Skin of body (tissue), 3 donors: ENCODE measurements at places on chromosomes 5 and 9. TPM values are rescaled to one million over a fixed set of nuclear protein-coding genes. Genes with fewer than 3 reads are reported as not detected.

EPB41L4B gene
- total RNA-seq = 11.3 TPM

- no peak for DNase-seq
Measured at GRCh38 chr9:84519413-84519812, 150.1 kb upstream of the NTRK2 start.

DNA sequence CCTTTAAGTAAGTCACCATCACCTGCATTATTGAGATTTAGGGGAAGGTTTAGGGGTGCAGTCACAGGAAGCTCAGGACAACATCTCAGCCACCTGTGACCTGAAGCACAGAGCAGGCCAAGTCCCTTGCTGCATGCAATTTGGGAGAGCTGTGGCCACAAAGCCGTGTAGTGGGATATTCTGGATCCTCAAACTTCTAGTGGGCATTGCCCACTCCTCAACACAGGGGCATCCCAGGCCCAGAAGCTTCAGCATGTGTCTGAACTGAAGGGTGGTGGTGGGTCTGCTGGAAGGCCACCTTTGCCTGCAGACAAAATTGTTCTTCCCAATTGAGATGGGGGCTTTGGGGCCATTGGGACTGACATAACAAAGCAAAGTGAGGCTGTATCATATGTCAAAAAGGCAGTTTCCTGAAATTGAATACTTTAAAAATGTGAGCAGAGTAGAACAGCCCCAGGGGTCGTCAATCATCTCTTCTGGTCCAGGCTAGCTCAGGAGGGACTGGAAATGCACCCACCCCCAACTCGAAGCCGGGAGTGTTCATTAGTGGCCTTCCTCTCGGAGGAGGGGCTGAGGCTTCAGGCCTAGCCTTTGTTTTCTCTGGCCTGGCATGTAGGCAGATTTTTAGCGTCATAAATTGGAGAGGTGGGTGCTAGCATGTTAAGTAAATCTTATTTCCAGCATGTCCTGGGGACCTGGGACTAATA is 2.8 kb upstream of the GADD45G start:
- no peak for DNase-seq

DNA sequence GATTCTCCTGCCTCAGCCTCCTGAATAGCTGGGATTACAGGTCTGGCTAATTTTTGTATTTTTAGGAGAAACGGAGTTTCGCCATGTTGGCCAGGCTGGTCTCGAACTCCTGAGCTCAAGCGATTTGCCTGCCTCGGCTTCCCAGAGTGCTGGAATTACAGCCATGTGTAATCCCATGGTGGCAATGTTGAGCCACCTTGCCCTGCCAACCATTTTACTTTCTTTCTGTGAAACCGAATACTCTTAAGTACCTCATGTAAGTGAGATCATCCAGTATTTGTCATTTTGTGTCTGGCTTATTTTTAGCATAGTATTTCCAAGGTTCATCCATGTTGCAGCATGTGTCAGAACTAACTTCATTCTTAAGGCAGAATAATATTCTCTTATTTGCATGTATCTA is 8.2 kb downstream of the PRRC2B start:
- no peak for DNase-seq

TUSC1 gene
- total RNA-seq = 10.2 TPM

DNA sequence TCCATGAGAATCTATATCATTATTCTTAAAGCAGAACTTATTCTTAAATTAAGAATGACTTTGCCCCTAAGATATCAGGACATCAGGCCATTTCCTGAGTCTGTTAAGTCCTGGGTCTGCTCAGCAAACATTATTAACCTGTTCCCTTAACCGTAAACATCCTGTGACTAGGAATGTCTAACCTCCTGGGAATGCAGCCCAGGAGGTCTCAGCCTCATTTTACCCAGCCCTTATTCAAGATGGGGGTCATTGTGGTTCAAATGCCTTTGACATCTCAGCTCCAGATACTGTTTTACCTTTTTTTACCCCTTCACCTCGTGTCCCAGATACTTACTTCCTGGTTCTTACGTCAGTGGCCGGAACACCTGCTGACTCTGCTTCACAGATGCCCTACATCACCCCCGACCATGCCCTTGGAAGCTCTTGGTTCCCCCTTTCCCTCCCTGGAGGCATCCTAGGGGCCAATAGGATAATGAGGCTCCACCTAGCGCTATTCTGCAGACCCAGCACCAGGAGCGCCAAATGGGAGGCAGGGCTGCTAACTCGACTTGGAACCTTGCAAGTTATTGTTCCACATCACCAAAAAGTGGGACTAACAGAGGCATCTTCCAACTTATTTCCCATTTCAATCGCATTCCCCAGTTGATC is 182.5 kb downstream of the MED10 start:
- no peak for DNase-seq

- DNase-seq = no peak
Measured at GRCh38 chr5:16902846-16903245, 33.2 kb downstream of the MYO10 start.

- peak; percentile 30 for DNase-seq
Measured at GRCh38 chr9:127919253-127919815, 2.5 kb upstream of the ST6GALNAC4 start.

DNA sequence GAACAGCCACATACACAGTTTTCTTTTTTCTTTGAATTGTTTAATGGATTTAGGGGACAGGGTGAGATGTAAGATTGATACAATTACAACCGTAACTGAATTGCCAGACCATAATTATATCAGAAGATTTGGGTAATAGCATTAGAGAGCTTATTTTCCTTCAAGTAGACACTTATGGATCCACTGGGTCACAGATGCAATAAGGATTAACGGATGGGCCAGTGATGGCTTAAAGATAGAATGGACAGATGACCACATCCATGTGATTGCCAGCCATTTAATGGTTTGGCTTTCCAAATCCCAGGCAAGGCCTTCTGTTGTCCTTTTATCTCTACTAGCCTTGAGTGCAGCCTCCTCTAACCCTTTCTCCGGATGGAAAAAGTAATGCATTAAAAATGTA is 94.7 kb upstream of the NUDT12 start:
- DNase-seq = no peak

- peak; percentile 26 for DNase-seq
Measured at GRCh38 chr5:136249678-136250266, 56.8 kb upstream of the SMIM32 start.

SLC6A18 gene
- not detected for total RNA-seq

DNA sequence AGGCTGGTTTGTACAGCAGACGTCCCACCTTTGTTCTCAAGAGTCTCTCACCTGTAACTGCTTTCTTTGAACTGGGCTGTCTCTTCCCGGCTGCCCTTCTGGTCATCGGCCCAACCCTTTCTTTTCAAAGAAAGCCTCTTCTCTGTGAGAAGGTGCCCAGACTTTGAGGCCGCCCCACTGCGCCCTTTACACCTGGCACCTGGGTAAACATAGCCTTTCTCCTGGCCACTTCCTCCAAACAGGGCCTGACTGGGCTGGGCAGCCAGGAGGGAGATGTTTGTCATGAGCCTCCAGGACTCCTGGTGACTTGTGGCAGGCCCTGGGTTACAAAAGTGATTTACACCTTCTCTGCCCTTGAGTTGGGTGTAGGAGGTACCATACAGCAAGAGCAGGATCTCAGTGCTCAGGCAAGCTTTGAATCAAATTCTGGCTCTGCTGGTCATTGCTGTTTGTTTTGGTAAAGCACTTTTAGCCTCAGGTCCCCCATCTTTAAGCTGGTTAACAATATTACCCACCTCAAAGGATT is 127.2 kb upstream of the CXCL14 start:
- no peak for DNase-seq

BRD8 gene
- total RNA-seq = 34.7 TPM

DNA sequence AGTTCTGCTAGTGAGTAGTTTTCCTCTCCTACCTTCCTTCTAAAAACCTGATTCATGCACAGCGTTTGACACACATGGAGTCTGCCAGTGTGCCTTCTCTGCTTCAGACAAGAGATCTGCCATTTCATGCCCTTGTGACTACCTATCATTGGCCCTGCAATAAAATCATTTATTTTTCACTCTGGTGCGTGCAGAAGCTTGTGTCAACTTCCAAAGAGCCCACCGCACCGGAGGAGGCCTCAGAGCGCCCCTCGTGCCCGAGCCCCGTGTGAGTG is 13.7 kb downstream of the HNRNPH1 start:
- DNase-seq = no peak

IRX1 gene
- total RNA-seq = 14.4 TPM

GRCh38 chr5:110242950-110243349 is 483.5 kb downstream of the TMEM232 start:
- no peak for DNase-seq

DNA sequence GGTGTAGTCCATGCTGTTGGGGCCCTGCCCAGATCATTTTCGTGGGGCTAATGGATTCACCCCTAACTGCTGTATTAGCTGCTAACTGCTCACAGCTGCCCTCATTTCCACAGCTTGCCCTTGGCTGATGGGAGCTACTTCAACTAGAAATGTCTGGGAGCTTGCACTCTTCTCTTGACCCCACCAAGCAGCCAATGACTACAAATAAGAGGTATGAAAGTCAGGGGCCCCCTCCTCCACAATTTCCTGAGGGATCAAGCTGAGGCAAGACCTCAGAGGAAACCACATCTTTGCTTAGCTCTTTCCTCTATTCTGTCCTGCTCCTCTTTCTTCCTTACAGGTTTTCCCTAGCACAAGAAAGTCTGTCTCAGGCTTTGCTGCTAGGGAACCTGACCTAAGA is 397.5 kb downstream of the MLLT3 start:
- no peak for DNase-seq

- no peak for DNase-seq
Measured at GRCh38 chr5:61332358-61332749, 296 bp downstream of the ZSWIM6 start.

GRCh38 chr9:9631284-9631683 is 981.5 kb downstream of the PTPRD start:
- no peak for DNase-seq

PCDHGA11 gene
- total RNA-seq = 6.1 TPM

- DNase-seq = no peak
Measured at GRCh38 chr5:138666226-138666742, 86.9 kb upstream of the CTNNA1 start.

GRCh38 chr9:123267481-123268198 is 746 bp downstream of the STRBP start:
- no peak for DNase-seq

DNA sequence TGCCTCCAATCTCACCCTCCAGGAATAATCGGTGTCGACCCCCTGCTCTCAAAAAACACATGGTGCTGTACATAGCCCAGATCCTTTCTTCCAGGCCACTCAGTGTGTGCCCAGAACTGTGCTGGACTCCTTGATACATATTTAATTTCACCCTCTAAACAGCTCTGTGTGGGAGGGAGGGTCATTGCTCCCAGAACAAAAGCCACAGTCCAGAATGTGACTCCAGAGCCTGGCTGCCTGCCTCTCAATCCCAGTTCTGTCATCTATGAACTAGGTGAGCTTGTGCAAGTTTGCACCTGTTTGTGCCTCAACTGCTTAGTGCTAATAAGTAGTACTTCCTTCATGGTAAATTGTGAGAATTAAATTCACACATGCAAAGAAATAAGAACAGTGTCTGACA is 93.1 kb downstream of the GABBR2 start:
- no peak for DNase-seq

MTREX gene
- total RNA-seq = 89.8 TPM

- no peak for DNase-seq
Measured at GRCh38 chr9:111645806-111646205, 14.7 kb downstream of the DNAJC25 start.

DNA sequence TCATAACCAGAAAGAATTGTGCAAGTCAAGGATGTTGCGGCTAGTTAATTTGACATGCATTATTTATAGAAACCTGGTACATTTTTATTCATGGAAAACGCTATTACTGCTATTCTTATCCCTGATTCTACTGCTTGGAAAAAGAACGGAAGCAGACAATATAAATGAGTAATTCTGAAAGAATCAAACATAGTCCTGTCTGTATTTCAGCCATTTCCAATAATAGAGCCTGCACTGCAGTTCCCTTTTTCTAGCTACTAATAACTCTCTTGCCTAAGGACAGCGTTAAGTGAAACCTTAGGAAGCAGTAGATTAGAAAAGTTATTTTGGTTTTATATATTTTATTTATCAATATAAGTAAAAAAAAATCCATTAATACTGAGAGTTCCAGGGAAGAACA is 414.9 kb downstream of the CYLC2 start:
- DNase-seq = no peak

PCDHGA8 gene
- 3.3 TPM for total RNA-seq

GRCh38 chr5:2217219-2217618 is 334.5 kb upstream of the IRX4 start:
- DNase-seq = no peak

DNA sequence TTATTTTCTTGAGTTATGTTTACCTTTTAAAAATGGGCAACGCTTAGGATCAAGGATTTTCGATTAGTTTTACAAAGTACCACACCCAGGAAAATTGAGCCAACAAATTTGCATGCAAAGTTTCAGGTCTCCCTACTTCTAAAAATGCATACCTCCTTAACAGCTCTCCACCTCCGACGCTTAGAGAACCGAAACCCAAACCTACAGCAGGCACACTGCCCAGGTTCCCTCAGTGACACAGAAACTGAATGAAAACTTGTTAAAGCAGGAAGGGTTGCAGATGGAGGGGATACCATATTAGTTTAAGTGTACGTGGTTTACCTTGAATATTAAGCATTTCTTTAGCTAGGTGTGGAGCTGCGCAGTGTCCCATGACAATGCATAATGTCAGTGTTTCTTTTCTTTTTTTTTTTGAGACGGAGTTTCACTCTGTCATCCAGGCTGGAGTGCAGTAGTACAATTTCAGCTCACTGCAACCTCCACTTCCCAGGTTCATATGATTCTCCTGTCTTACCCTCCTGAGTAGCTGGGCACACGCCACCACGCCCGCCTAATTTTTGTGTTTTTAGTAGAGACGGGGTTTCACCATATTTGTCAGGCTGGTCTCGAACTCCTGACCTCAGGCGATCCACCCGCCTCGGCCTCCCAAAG is 1.6 kb upstream of the SUB1 start:
- no peak for DNase-seq

DNA sequence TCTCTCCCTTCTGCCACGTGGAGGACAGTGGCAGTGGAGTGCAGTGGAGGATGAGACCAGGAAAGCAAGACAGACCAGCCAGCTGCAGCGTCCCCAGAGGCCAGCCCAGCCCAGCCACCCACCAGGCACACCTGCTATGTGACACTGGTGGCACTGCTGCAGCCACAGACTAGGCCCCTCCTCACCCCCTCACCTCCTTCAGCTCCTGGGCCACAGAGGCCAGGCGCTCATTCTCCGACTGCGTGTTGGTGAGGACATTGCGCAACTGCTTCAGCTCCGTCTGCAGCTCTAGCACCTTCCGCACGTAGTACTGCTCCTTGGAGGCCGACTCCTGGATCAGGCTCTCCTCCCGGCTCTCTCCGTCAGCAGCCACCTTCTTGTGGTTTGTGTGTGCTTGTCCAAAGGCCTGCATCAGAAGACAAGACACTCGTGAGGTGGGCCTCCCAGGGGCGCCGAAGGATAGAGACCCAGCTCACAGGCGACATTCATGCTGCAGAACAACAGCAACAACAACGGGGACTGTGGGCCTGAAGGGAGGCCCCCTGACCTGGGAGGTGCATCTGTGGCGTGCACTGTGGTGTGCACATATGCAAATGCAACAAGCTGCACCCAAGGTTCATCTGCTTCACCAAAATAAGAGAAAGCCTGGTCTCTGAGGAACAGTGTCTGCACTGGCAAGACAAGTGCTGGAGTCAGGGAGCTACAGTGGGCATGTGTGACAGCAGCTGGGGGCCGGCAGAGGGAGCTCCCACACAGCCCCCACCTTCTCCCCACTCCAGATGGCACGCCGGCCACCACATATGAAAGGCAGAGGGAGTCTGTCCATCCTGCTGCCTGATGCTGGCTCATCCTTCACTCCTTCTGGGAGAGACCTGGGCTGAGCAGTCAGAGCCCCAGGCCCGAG is 35.5 kb downstream of the BICD2 start:
- no peak for DNase-seq
